Cardiac muscle cell (in vitro differentiated cells and primary cell): ENCODE measurements at places on chromosomes 11 and 22. TPM values are rescaled to one million over a fixed set of nuclear protein-coding genes. Genes with fewer than 3 reads are reported as not detected.

The SYT7 gene
- polyA plus RNA-seq, result 6.3 and 7.5 TPM in 2 replicates

The OR51B5 gene
- polyA plus RNA-seq, result 0.25 and 1.1 TPM in 2 replicates

The SMC1B gene
- polyA plus RNA-seq, result 0.04 TPM in 1 of 2 replicates, not detected in the other

The SEC14L6 gene
- 1.2 and 2.2 TPM in 2 replicates for polyA plus RNA-seq

The MAPK8IP2 gene
- polyA plus RNA-seq, result 0.35 and 0.42 TPM in 2 replicates

The KRTAP5-2 gene
- not detected in 2 replicates for polyA plus RNA-seq

The MS4A3 gene
- polyA plus RNA-seq, result not detected in 2 replicates

The RAB38 gene
- 12.0 and 12.8 TPM in 2 replicates for polyA plus RNA-seq

The ASPHD2 gene
- polyA plus RNA-seq, result 2.0 and 2.1 TPM in 2 replicates

The TRMT2A gene
- 76.5 and 77.7 TPM in 2 replicates for polyA plus RNA-seq

The NFAM1 gene
- 0.97 and 1.9 TPM in 2 replicates for polyA plus RNA-seq

GRCh38 chr22:17788528-17789378 is 14.5 kb upstream of the BID start:
- peaks cover 20% of the 10 kb centered on the region for H3K4me1 ChIP-seq
- H3K4me3 ChIP-seq, result no peak overlapping the region
- H3K27ac ChIP-seq, result no peak overlapping the region
- H3K27me3 ChIP-seq, result no peaks in the 10 kb centered on the region
- H3K36me3 ChIP-seq, result peaks cover 13% of the 10 kb centered on the region

DNA sequence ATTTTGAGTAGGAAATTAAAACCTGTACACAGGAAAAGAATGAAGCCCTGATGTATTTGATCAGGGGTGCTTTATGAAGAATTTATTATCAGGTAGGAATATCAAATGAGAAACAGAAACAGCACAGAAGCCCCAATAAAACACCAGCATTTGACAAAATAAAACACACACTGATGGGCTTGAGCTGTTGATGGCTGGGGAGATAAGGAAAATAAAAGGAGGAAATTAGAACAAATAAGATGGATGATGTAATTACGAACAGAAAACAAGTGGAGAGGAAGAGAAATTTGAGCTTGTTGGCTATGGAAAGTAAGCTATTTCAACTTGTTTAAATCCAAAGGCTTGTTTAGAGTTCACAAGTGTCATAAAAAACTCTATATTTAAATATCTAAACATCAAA is 213.7 kb downstream of the CADM1 start:
- no peak overlapping the region for H3K27ac ChIP-seq
- no peak for DNase-seq
- H3K27me3 ChIP-seq, result no peaks in the 10 kb centered on the region
- no peaks in the 10 kb centered on the region for H3K36me3 ChIP-seq

GRCh38 chr11:86726118-86726753 is 53.8 kb upstream of the ME3 start:
- H3K27me3 ChIP-seq, result no peaks in the 10 kb centered on the region
- H3K36me3 ChIP-seq, result no peaks in the 10 kb centered on the region
- H3K27ac ChIP-seq, result no peak overlapping the region
- DNase-seq, result no peak
- no peaks in the 10 kb centered on the region for H3K4me1 ChIP-seq

DNA sequence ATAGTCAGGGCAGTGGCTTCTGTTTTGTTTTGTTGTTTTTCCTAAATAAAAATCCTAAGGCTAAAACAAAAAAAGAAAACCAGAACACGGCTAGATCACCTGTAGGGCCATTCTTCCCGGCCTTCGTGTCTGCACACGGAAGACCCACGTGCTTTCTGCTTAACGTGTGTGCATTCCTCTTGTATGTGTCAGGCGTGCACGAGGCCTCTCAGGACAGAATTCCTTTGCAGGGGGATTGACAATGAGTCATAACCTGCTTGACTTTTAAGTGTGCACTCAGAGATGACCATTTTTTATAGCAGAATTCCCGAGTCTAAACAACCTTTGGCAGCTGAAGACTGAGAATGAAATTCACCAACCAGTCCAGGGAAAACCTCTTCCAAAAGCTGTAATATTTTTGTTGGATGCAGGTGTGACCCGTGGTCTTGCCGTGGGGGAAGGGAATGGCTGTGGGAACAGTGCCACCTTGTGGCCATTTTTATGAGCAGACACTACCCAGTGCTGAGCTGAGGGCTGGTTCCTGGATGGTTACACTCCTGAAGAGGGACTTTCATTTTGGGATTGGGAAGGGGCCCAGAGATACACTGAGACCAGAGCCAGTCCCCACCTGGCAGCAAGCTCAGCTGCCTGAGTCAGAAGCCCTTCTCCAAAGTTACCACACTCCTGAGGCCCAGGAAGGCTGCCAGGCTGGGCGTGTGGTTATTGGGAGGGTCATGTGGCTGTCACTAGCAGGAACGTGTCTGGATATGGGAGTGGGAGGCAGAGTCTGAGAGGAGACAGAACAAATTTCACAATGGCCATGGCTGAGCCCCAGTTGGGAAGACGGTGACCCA is 35.7 kb upstream of the DKK3 start:
- no peaks in the 10 kb centered on the region for H3K36me3 ChIP-seq
- peak; percentile 84 for DNase-seq
- no peak overlapping the region for H3K4me3 ChIP-seq
- H3K4me1 ChIP-seq, result peaks cover 5% of the 10 kb centered on the region
- no peak overlapping the region for H3K27ac ChIP-seq

- no peaks in the 10 kb centered on the region for H3K27me3 ChIP-seq
- no peak for DNase-seq
- no peak overlapping the region for H3K27ac ChIP-seq
- no peak overlapping the region for H3K4me3 ChIP-seq
Observed at GRCh38 chr11:21066030-21066429, 396.6 kb downstream of the NELL1 start.

DNA sequence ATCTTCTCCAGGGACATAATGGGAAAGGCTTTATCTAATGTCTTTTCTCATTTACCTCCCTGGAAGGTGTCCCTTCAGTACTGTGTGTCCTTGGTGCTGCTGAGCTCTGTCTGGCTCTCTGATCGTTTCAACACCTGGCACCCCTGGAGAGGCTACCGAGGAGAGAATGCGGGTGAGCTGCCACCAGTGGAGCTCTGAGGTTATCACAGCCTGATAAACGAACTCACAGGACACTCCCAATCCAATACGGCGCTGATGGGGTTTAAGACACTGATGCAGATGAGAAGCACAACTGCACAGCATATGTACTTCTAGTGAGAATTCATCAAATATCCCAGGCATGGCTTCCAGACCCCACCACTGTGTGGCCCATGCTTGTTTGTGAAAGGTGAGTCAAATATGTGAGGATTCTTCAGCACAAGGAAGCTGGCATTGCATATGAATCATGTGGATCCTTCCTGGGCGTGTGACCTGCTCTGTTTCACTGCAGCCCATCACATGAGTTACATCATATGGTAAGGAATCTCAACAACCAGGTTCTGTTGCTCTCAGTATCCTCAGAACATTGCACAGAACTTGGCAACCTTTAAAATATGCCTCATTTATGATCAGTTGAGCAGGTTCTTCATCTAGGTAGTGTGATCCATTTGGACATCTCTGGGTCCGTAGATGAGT is 34.8 kb upstream of the VWA5A start:
- no peak overlapping the region for H3K4me3 ChIP-seq
- H3K27ac ChIP-seq, result no peak overlapping the region
- no peaks in the 10 kb centered on the region for H3K4me1 ChIP-seq
- no peaks in the 10 kb centered on the region for H3K36me3 ChIP-seq

- H3K4me1 ChIP-seq, result peaks cover 30% of the 10 kb centered on the region
- peaks cover 5% of the 10 kb centered on the region for H3K27me3 ChIP-seq
- no peak for DNase-seq
- H3K27ac ChIP-seq, result no peak overlapping the region
- H3K4me3 ChIP-seq, result no peak overlapping the region
Observed at GRCh38 chr22:40002935-40003715, 8.4 kb downstream of the FAM83F start.

GRCh38 chr11:74870485-74870884 is 78.4 kb downstream of the XRRA1 start:
- H3K36me3 ChIP-seq, result no peaks in the 10 kb centered on the region
- no peak for DNase-seq
- no peaks in the 10 kb centered on the region for H3K4me1 ChIP-seq
- H3K27me3 ChIP-seq, result no peaks in the 10 kb centered on the region
- H3K27ac ChIP-seq, result no peak overlapping the region

- no peak for DNase-seq
- H3K4me3 ChIP-seq, result no peak overlapping the region
- no peaks in the 10 kb centered on the region for H3K4me1 ChIP-seq
- H3K27ac ChIP-seq, result no peak overlapping the region
Observed at GRCh38 chr22:44155115-44155514, 25.6 kb upstream of the PARVG start.

DNA sequence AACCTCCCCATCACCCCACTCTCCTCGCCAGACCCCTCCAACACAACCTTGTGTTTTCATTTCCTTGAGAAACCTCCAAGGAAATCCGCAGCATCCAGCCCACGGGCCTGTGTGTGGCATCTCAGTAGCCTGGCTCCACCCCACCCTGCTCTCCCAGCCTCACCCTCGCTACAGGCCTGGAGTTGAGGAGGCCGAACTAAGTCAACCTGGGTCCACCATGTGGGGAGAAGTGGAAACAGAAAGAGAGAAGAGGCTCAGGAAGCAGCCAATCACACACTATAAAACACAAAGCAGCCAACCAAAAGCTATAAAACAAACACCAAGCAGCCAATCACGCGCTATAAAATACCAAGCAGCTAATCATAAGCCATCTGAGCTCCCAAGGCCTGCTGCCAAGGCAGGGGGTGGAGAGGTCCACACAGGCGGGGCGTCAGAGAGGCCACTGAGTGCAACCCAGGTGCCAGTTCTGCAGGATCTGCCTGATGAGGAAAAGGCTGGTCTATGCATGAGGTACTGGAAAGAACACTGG is 72.0 kb downstream of the MICAL3 start:
- H3K27ac ChIP-seq, result peak overlapping the region; percentile 54
- H3K27me3 ChIP-seq, result no peaks in the 10 kb centered on the region
- DNase-seq, result no peak
- H3K4me3 ChIP-seq, result no peak overlapping the region
- peaks cover 25% of the 10 kb centered on the region for H3K4me1 ChIP-seq

DNA sequence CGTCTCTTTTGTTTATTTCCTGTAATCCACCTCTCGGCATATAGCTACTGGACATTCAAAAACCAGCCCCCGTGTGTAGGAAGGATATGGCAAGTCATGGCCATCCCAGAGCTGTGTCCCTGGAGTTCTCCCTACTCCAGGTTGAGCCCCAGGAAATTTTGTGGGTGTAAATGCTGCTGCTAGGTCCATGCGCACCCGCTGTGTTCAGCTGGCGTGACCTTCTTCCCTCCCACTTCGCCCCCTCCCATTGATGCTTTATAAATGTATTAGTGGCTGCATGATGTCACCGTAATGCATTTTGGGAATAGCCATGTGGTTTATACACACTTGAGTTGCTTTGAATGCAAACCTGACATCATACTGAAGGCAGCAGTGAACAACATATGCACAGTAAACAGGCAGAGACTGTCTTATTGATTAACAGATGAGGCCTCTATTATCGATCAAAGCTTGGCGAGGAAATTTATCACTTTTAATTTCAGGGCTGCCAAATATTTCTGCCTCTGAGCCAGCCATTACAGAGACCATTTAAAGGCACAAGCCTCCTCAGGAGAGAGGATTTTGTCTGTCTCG is 113.6 kb upstream of the NNMT start:
- H3K4me1 ChIP-seq, result peaks cover 33% of the 10 kb centered on the region
- no peaks in the 10 kb centered on the region for H3K27me3 ChIP-seq
- DNase-seq, result no peak
- H3K4me3 ChIP-seq, result no peak overlapping the region
- H3K36me3 ChIP-seq, result no peaks in the 10 kb centered on the region

GRCh38 chr11:60838132-60838531 is 3.8 kb upstream of the CCDC86 start:
- peaks cover 9% of the 10 kb centered on the region for H3K4me1 ChIP-seq
- H3K27me3 ChIP-seq, result peaks cover 22% of the 10 kb centered on the region
- DNase-seq, result peak; percentile 23
- no peak overlapping the region for H3K27ac ChIP-seq

DNA sequence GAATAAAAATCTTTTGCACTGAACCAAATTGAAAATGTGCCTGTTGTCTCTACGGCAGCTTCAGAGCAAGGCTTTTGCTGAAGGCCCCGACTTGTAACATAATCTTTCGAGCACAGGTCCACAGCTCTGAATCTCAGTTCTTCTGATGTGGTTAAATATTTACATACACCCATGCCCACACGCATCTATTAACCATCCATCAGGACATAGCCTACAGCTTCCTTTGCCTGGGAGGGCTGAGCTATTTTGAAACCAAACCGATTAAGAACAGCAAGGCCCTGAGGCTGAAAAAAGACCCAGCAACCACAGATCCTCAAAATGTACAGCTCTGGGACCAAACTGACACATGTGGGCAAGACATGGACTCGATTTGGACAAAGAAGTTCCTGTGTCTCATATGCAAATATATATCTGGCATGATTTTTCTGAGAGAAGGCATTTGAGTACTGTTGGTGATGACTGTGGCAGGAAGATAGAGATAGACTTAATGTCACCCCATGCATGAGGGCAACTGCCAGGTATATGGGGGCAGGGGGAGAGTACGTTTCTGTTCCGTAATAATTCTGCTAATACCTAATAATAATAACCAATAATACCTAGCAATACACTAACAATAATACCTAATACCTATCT is 322.7 kb upstream of the PLET1 start:
- H3K27me3 ChIP-seq, result no peaks in the 10 kb centered on the region
- no peak for DNase-seq
- no peak overlapping the region for H3K27ac ChIP-seq
- no peaks in the 10 kb centered on the region for H3K4me1 ChIP-seq
- H3K36me3 ChIP-seq, result no peaks in the 10 kb centered on the region

DNA sequence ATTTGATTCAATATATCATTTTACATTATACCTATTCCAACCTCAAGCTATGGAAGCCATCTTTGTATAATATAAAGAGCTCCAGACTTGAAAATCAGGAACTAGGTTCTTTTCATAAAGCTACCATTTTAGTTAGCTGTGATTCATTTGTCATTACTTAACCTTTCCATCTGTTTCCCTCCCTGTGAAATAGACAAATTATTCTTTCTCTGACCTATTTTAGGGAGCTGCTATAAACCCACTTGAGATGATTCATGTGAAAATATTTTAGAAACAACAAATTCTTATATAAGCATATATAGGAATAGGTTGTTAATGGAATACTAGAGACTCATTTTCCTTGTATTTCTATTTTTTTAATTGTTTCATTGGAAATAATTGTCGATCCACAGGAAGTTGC is 1012.1 kb downstream of the OPCML start:
- no peaks in the 10 kb centered on the region for H3K27me3 ChIP-seq
- no peak overlapping the region for H3K4me3 ChIP-seq
- H3K4me1 ChIP-seq, result no peaks in the 10 kb centered on the region
- H3K27ac ChIP-seq, result no peak overlapping the region

GRCh38 chr22:24175160-24175808 is 6.0 kb upstream of the SUSD2 start:
- peak; percentile 84 for DNase-seq
- H3K36me3 ChIP-seq, result peaks cover 17% of the 10 kb centered on the region
- H3K4me3 ChIP-seq, result no peak overlapping the region
- no peaks in the 10 kb centered on the region for H3K4me1 ChIP-seq

DNA sequence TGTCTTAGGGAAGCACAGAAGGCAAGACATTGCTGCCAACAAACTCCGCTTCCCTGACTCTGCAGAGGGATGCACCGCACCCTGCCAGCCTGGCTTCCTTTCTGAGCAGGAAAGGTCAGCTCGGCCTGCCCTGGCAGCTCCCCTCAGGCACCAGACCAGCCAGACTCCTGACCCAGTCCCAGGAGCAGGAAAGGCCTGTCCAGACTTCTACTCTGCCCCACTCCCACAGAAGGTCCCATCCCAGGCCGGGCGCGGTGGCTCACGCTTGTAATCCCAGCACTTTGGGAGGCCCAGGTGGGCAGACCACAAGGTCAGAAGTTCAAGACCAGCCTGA is 17.7 kb downstream of the ARRB1 start:
- no peak overlapping the region for H3K27ac ChIP-seq
- no peaks in the 10 kb centered on the region for H3K36me3 ChIP-seq
- peaks cover 2% of the 10 kb centered on the region for H3K4me1 ChIP-seq
- no peaks in the 10 kb centered on the region for H3K27me3 ChIP-seq
- no peak for DNase-seq
